ENCODE measurements at places on chromosomes 11 and 22.

GRCh38 chr22:33986167-33986771 lies 66.0 kb upstream of the LARGE1 start:
- DNase-seq = no peak

DNA sequence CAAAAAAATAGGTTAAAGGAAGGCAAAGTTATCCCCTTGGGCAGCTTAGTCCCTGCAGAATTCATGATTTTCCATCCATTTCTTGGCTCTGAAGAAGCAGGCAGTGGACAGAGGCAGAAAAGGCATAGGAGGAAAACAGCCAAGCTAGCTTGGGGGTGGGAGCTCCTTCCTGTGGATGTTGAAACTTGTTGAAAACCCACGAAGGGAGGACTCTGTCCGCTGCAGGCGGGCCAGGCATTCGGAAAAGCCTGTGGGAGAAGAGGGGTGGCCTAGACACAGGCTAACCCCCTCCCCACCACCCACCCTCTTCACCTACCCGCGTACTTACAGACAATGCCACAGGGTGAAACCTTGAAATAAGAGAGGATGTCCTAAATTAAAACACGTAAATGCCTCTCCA lies 72.1 kb downstream of the C22orf31 start:
- DNase-seq = no peak

GRCh38 chr22:46769706-46770105 lies 7.3 kb downstream of the TBC1D22A start:
- DNase-seq = no peak

DNA sequence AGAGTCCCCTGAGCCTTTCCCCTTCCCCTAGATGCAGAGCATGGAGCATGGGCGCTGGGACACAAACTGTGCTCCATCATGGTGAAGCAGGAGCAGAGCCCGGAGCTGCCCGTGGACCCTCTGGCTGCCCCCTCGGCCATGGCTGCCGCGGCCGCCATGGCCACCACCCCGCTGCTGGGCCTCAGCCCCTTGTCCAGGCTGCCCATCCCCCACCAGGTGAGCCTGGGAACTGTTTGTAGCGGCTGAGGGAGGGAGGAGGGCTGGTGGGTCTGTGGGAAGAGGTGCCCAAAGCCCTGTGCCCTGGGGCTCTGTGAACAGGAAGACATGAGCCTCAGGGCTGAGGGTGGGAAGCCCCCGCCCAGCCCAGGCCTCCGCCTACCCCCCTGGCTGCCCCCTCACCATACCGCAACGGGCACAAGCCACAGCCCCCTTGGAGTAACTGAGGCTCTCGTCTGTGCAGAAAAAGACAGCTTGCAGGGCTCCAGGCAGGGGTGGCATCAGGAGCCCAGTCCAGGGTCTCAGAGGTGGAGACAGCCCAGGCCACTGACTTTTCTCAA lies 30.4 kb downstream of the CREB3L1 start:
- DNase-seq = no peak

DNA sequence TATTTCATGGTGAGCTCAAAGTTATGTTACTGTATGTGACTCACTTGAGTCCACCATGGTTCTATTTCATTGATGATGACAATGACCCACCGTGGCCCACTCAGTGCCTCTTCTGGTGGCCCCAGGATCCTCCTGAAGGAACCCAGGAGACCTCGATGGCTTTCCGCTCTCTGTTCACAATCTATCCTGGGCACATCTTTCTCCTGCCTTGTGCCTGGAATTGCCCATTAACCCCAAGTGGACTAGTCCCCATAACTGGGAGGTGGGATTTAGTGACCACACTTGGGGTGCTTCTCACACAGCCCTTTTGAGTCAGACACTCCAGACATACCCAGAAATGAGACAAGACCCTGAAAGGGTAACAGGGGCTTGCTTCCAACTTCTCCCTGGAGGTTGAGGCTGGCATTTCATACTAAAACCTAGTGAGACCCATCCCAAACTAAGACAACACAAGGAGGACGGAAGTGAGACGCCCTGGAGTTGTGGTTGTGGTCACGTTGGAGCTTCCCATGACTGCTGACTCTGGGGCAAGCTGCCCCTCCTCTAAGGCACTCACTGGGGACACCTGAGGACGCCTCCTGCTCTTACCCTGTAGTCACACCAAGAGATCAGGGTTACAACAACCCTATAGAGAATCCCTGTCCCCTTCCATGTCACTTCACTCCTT lies 22.1 kb downstream of the IGLL5 start:
- DNase-seq = no peak

DNA sequence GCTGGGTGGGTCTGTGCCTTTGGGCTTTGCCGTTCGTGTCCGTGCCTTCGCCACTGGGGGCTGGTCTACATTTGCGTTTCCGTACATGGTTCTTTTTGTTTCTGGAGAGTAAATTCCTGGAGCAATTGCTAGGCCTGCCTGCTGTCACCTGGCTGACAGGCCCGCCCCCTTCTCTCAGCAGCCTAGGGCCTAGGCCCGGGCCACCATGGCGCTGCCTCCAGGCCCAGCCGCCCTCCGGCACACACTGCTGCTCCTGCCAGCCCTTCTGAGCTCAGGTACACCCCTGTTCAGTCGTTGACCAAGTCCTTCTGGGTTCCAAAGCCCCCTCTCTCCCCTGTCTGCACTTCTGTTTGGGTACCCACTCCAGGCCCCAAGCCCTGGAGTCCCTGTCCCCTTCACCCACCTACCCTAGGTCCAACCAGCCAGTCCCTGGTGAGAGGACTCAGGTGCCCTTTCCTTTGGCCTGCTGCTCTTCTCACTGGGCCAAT lies 649 bp downstream of the TMEM25 start:
- no peak for DNase-seq
